ENCODE measurements at places on chromosomes 3 and 15.
A peak's percentile ranks its signal among the peaks of the same experiment; 100 is the strongest.

GRCh38 chr3:89368846-89369245, 261.4 kb downstream of the EPHA3 start:
- no peak for DNase-seq

- DNase-seq = peak; percentile 89
Measured at GRCh38 chr3:82157952-82158351, 396.5 kb upstream of the GBE1 start.

GRCh38 chr15:58513008-58513407, 81.2 kb downstream of the LIPC start:
- no peak for DNase-seq

GRCh38 chr15:95880031-95880570, 450.4 kb upstream of the NR2F2 start:
- DNase-seq = no peak

DNA sequence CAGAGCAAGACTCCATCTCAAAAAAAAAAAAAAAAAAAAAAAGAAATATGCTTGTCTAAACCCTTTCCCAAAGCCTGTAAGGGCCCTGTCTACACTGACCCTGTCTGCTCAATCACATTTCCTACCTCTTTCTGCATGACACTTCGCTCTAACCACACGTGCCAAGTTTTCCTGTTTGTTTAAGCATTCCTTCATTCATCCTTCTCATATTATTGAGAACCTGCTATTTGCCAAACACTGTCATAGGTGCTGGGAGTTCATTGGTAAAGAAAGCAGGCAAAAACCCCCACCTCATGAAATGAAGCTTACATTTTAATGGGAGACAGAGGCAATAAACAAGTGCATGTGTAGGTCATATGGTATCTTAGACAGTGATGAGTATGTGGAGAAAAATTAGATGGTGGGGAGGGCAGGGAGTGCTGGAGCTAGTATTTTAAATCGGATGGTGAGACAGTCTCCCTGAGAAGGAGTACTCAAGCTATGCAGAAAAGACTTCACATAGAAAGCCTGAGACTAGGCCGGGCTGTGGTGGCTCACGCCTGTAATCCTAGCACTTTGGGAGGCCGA, 48.0 kb downstream of the B3GNT5 start:
- DNase-seq = peak; percentile 77

- DNase-seq = no peak
Measured at GRCh38 chr3:6861625-6862000, 698 bp downstream of the GRM7 start.

GRCh38 chr15:73539212-73540128, 93.7 kb downstream of the NPTN start:
- peak; percentile 1 for DNase-seq

DNA sequence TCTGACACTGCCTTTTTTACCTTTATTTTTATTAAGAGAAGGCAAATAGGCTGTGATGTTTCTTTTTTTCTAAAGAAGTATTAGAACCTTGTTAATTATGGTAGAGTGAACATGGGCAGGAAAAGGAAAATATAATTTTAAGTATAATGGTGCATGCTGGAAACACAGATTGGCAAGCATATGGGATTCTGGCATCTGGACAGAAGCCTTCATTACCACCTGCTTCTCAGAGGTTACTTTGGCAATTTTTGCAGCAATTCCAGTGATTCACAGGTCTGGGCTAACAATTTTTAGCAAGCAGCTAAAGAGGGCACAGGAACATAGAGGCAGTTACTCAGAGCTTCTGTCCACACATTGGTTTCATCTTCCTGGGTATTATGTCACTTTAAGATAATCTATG, 258.3 kb downstream of the DIPK2A start:
- DNase-seq = no peak

DNA sequence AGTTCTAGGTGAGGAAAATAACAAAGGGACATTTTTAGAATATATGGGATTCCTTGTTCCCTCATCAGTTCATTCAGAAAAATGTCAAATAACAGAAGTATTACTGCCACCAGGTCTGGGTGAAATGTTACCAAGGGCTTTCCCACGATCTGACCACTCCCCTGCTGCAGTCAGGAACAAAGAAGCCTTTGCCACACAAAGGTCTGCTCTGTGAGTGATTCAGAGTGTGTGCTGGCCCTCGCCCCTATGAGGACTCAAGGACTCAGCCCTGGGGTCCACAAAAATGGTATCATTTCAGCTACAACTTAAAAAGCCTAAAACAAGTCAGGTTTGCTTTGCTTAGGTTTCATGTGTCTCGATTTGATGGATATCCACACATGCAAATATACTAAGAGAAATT, 5.0 kb downstream of the MKRN3 start:
- peak; percentile 14 for DNase-seq

DNA sequence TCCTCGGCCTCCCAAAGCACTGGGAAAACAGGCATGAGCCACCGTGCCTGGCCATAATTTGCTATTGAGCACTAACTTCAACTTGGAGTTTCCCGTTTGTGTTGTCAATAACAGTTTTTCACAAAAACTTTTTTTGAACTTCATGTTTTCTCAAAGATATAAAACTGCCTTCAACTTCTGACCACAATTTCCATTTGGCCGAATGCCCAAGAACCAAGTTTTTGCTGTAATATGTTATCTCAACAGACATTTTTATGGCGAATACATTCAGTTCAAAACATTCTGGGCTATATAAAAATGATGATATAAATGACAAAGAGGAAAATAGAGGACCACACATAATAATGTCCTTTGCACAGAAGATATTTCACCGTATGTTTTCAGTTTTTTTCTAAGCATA, 56.4 kb downstream of the NEDD4 start:
- DNase-seq = peak; percentile 84

DNA sequence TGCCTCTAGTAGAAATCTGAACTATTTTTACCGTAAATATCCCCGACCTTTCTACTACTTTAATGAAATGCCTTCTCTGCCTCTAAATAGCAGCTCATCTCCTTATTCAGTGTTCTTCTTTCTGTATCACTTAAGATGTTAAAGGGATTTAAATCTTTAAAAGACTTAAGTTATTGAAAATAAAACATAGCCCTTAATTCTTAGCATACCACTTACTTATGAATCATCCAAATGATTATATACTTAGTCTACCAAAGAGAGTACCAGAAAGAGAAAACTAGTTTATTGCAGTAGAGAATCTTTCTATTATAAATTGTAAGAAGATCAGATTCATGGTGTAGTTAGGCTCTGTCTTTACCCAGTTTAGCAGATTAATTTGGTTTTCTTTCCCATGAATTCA, 802.0 kb downstream of the TBL1XR1 start:
- DNase-seq = no peak

- no peak for DNase-seq
Measured at GRCh38 chr15:69626095-69627066, 173.8 kb downstream of the RPLP1 start.

DNA sequence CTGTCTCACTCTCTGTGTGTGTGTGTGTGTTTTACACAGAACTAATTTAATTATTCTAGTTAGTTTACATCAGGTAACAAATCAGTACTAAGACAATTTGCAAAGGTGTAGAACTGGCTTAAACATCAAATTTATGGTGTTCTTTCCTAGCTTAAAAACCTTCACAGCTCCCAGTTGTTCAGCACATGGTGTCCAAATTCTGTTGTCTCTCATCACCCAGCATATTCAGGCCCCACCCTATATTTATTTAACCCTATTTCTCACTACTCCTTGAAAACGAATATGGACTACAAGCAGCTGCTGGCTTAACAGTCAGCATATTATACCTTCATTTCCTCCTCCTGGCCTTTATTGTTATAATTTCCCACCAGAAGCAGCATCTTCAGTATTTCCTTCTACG, 1.2 kb downstream of the IL20RB start:
- no peak for DNase-seq

DNA sequence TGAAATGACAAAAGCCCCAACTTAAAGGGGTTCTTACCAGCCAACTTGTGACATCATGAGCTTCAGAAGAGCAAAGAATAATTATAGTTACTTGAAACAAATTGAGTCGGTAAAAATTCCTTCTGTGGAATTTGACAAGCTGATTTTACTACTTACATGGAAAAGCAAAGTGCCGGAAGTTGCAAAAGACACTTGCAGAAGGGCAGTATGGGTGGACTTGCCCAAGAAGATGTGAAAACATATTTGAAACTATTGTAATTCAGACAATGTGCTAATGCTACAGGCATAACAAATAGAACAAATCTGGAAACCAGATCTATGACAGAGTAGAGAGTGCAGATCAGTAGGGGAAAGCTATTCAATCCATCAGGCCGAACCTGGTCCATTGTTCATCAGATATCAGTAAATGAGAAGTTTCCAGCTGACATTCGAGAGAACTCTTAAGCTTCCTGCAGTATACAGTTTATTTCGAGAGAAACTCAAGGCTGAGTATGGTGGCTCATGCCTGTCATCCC, 2.5 kb upstream of the KIF7 start:
- no peak for DNase-seq

DNA sequence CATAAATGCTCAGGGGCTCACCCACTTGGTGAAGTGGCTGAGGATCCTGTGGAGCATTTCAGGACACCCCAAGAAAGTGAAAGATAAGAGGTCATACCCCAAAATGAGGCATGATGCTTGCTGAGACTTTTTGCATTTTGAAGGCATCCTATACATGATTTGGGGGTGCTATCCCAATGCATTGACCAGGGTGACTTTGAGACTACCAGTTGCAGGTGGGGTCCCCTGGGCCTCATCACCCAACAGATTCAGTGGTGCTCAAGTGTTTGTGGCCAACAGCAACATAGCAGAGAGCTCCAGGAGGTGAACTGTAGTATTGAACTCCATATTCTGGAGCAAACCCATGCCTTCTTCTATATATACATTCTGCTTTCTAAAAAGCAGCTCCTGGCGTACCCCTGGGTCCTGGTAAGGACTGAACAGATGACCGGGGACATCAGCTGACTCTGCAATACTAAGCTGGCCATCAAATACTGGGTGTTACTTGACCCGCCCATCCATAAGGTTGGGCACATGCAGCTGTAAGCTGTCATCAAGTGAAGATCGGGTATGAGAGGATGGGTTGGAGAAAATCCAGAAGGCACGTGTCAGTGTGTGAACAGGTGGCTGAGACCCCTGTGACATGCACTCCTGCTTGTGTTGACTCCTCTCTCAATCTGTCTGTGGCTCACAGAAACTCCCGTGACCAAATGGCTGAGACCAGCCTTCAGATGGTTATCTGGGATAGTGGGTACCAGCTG, 143.3 kb downstream of the KLF13 start:
- DNase-seq = no peak

GRCh38 chr15:76979331-76979925, 15.5 kb upstream of the PSTPIP1 start:
- DNase-seq = no peak

DNA sequence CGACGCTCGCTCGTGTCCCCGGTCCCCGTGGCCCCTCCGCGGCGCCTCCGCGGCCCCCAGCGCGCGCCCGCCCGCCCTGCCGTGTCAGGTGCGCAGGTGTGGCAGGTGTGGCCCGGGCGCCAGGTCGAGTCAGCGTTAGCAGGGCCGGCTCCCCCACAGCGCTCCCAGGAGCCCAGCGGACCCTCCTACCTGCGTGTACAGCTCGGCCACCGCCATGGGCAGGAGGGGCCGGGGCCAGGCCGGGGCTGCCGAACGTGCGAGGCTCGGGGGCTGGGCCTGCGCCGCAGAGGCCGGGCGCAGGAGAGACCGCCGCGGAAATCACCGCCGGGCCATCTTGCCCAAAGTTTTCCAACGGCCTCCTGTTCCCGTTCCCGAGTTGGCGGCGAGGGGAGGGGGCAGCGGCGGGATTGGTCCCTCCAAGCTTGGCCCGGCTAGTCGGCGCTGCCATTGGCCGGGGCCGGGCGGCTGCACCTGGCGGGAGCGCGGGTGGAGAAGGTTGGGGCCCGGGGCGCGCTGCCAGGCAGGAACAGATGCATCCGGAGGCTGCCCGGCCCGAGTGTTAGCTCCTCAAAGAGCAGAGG, at the start of gene MYO5C:
Gene MYO5C (minus strand): TSS at position 384 of the 581 bp plus-strand sequence. CDS start 168 bp downstream, at position 216.
- DNase-seq = no peak

GRCh38 chr15:80106051-80106450, 46.6 kb downstream of the ZFAND6 start:
- DNase-seq = peak; percentile 63

DNA sequence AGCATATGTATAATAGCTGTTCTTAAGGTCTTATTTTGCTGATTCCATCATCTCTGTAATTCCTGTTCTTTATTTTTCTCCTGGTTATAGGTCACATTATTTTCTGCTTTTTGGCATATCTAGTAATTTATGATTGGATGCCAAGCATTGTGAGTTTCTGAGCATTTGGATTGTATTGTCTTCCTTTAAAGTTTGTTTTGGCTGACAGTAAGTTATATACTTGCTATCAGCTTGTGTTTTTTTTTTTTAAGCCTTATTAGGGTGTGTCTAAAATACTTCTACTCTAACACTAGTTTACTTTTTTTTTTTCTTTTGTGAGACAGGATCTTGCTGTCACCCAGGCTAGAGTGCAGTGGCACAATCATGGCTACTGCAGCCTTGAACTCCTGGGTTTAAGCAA, 10.1 kb downstream of the MKRN2 start:
- DNase-seq = no peak

DNA sequence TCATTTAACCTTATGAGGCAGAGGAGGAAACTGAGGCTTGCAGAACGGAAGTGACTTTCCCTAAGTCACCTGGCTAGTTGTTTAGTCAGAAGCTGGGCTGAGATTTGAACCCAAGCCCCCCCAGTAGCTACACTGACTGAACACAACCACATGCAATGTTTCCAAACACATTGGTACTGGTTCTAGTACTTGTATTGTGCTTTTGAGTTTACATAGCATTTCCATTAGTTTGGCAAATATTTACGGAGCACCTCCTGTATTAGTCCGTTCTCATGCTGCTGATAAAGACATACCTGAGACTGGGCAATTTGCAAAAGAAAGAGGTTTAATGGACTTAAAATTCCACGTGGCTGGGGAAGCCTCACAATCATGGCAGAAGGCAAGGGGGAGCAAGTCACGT, 56.3 kb upstream of the ITGA11 start:
- DNase-seq = no peak

GRCh38 chr3:129557548-129557894, 14.5 kb downstream of the H1-8 start:
- DNase-seq = no peak

DNA sequence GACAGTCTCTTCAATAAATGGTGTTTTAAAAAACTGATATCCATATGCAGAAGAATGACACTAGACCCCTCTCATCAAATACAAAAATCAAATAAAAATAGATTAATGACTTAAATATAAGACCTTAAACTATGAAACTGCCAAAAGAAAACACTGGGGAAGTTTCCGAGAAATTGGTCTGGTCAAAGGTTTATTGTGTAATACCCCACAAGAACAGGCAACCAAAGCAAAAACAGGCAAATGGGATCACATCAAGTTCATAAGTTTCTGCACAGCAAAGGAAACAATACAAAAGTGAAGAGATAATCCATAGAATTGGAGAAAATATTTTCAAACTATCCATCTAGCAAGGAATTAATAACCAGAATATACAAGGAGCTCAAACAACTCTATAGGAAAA, 126.2 kb downstream of the GOLIM4 start:
- no peak for DNase-seq

GRCh38 chr3:32411442-32411841, 19.8 kb downstream of the CMTM7 start:
- no peak for DNase-seq

DNA sequence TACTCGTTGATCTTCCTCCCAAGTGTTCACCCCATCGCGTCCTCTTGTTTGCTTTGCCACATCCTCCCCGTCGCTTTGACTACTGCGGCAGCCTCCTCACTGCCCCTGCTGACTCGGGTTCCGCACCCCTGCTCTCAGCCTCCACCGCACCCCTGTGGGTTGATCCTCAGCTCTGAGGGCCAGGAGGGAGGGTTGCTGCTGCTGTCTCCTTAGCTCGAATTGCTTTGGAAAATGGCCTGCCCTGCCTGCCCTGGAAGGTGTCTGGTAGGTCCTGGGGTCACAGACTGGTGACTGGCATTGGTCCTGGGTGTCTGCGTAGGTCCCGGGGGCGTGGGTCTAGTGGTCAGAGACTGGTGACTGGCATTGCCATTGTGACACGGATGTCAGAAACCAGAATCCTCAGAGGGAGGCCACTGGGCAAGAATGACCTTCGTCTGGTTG, 9.4 kb downstream of the MUC4 start:
- DNase-seq = no peak

Data from iris pigment epithelial cell (primary cell).